Small intestine (tissue), 16 donors: ENCODE measurements at places on chromosomes 2 and 18.
A peak's percentile ranks its signal among the peaks of the same experiment; 100 is the strongest.

GRCh38 chr2:8501061-8501720 is 180.7 kb upstream of the ID2 start:
- DNase-seq: no peak

DNA sequence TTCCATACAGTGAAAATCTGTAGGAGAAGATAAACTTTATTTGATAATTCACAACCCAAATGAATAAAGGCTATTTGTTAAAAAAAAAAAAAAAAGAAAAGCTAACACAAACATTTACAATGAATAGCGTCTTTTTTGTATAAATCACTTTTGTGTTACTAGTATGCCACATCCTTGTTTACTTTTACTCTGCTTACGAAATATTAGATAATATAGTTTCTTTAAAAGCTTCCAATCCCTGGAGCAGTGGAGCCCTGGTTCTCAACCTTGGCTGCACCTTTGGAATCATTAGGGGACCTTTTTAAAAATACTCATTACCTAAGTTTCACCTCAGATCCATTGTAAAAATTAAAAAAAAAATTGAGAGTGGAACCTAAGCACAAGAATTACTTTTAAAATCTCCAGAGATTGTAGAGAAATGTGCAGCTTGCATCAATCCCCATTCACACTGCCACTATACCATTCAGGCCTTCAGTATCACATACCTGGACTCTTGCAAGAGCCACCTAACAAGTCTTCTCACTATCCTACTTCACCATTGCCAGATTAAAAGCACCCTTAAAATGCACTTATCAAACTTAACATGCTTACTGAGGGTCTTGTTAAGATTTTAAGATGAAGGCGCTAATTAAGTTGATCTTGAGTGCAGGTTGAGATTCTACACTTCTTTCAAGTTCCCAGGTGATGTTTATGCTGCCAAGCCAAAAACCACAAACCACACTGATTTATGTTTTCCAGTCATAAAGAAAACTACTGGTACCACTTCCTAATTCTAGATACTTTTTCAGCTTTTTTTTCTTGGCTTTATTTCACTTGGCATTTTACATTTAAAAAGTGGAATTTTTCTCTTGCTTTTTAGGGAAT is 59.7 kb upstream of the ZC3H15 start:
- DNase-seq: no peak

GRCh38 chr2:182043861-182044260 is 58.2 kb downstream of the PPP1R1C start:
- no peak for DNase-seq

GRCh38 chr2:4272261-4272858 is 569.0 kb downstream of the DCDC2C start:
- DNase-seq: no peak

DNA sequence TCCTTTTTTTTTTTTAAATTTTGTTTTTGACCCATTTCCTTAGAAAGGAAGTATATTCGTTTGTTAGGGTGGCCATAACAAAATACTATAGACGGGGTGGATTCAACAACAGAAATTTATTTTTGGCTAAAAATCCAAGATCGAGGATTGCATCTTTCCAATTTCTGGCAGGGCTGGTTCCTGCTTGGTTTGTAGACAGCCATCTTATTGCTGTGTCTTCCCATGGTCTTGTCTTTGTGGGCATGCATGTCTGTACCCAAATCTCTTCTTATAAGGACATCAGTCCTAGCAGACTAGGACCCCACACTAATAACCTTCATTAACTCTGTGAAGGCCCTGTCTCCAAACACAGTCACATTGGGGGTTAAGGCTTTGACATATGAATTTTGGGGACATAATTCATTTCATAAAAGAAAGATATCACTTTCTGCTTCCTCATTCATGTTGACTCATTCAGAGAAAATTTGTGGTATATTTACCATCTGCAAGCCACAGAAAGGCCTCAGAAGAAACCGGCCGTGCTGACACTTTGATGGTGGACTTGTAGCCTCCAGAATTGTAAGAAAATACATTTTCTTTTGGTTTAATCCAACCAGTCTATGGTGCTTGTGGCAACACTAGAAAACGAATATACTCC is 262.1 kb downstream of the LPIN1 start:
- no peak for DNase-seq

- DNase-seq: no peak
Observed at GRCh38 chr18:55233857-55234256, 274.6 kb upstream of the CCDC68 start.

DNA sequence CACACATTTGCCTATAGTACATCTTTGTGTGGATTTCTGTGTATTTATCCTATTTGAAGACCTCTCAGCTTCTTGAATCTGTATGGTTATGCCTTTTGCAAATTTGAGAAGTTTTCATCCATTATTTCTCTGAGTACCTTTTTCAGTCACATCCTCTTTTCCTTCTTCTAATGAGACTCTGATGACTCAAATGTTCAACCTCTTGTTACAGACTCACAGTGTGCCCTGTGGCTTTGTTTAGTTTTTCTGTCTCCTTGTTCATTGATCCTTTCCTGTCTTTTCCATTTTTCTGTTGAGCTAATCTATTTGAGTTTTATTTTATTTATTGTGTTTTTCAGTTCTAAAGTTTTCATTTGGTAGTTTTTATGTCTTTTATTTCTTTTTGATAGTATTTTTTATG is 87.0 kb upstream of the LRP1B start:
- no peak for DNase-seq

DNA sequence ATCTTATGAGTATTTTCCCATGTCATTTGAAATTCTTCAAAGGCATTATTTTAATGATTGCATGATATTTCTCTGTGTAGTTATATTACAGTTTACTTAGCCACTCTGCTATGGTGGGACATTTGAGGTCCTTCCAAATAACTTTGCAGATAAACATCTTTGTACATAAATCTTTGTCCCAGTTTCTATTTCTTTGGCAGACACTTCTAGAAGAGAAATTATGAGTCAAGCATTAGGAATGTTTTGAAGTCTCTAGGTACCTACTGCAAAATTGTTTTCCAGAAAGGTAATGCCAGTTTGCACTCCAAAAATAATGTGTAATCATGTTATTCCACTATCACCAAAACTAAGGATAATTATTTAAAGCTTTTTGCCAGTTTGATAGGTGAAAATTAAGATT is 149.7 kb downstream of the EN1 start:
- DNase-seq: no peak

GRCh38 chr2:98923244-98923940 is 12.6 kb downstream of the CRACDL start:
- no peak for DNase-seq

DNA sequence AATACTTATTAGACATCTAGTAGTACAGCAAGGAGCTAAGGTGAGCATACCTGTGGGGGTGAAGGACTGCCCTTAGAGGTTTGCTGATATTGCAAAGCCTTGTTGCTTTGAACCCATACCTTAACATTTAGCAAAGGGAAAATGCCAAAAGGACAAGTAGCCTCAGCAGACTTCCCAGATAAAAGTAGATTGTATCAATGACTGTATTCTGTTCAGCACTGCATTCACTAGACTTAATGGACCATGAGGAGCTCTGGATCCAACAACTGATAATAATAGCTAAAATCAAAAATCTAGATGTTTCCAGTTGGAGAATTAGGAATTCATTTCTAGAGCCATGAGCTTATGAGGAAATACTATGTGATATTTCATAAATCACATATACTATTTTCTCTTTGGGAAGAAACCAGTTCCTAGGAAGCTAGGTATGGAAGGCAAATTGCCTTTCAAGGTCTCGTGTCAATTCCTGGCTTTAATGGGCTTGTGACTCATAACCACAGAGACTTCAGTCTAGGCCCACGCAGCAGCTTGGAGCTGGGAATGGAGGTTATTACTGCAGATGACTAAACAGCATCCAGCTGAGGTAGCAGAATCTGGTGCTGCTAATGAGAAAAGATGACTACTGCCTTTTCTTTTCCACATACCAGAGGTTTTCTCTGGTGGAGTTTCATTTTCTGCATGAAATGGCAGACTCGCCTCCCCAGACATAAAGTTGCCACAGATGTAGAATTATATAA is 191.2 kb upstream of the NABP1 start:
- peak; percentile 54 for DNase-seq

DNA sequence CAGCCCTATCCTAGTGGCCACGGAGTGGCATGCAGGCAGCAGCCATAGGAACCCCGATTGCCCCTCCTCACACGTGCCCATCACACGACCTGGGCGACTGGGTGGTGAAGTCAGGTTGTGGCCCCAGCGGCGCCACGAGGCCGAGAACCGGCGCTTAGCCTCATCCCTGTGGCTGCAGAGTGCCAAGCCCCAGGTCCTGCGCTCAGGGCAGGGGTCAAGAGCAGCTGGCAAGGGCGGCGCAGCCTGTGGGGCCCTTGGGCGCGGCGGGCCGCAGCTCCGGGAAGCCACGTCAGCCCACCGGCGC is 73.3 kb downstream of the RPIA start:
- DNase-seq: no peak

- DNase-seq: no peak
Observed at GRCh38 chr2:173657996-173658717, 303.5 kb downstream of the CDCA7 start.
